ENCODE measurements at places on chromosomes 16 and 17. TPM values are rescaled to one million over a fixed set of nuclear protein-coding genes. Genes with fewer than 3 reads are reported as not detected.

- no peak for DNase-seq
Observed at GRCh38 chr17:44759086-44759915, 513 bp downstream of the ADAM11 start.

DNA sequence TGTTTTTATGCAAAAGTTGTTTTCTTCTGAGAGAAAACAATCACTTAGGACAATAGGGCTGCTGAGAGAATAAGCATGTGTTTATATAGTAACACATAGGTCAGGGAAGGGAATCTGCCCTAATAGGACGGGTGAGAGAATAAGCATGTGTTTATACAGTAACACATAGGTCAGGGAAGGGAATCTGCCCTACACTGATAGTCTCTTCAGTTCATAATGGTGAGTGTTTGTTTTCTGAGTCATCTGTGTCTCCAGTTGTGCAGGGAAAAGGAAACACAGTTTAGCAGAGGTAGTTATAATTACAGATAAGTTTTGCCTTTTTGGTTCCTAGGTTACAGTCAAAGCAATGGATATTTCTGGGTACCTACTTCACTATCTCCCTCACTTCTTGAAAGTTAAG lies 252.3 kb upstream of the CA10 start:
- no peak for DNase-seq

GRCh38 chr17:37160944-37161343 lies 212.2 kb downstream of the AATF start:
- no peak for DNase-seq

GRCh38 chr17:8829036-8829941 lies 30.1 kb upstream of the MFSD6L start:
- DNase-seq, result no peak

GRCh38 chr16:86429663-86430062 lies 80.7 kb upstream of the FOXF1 start:
- no peak for DNase-seq

GRCh38 chr16:14545346-14545884 lies 84.6 kb downstream of the PARN start:
- DNase-seq, result no peak

DNA sequence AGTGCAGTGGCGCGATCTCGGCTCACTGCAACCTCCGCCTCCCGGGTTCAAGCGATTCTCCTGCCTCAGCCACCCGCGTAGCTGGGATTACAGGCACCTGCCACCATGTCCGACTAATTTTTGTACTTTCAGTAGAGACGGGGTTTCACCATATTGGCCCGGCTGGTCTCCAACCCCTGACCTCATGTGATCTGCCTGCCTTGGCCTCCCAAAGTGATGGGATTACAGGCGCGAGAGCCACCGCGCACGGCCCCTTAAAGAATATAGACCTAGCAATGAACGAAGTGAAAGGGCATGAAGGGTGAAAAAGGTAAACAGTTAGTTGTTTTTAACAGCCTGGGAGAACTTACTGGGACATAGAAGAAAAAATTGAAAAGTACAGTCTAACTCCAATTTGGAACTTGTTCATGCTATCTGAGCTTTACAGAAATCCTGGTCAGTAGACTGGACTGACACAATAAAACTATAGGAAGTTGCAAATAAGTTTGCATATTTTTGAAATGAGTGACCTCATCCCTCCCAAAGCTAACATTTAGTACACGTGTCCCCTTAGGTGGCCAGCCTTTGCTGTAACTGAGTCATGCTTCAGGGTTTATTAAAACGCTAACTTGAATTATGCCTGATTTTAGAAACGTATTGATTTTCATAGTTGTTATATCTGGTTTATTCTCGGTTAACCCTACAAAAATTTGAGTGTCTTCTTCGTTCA lies 1.8 kb downstream of the COG1 start:
- DNase-seq, result no peak

GRCh38 chr16:4692460-4693295 lies 684 bp upstream of the NUDT16L1 start:
- no peak for DNase-seq

GRCh38 chr16:50261707-50262235 lies 4.6 kb upstream of the ADCY7 start:
- DNase-seq, result no peak

- DNase-seq, result no peak
Observed at GRCh38 chr16:79286646-79287423, 313.7 kb downstream of the MAF start.

- no peak for DNase-seq
Observed at GRCh38 chr16:29738514-29738913, 7.3 kb downstream of the C16orf54 start.

GRCh38 chr16:4365014-4365406 lies 6.6 kb upstream of the VASN start:
- DNase-seq, result no peak

GRCh38 chr16:82006036-82006435 lies 5.2 kb downstream of the SDR42E1 start:
- no peak for DNase-seq

- no peak for DNase-seq
Observed at GRCh38 chr17:28992625-28993600, 12.9 kb downstream of the SEZ6 start.

ESRP2 gene
- polyA plus RNA-seq, result 33.5 TPM

PLK1 gene
- polyA plus RNA-seq, result 38.8 TPM

CDRT4 gene
- 12.7 TPM for polyA plus RNA-seq

SMYD4 gene
- 22.3 TPM for polyA plus RNA-seq

GRIN2C gene
- 0.18 TPM for polyA plus RNA-seq

MAPT gene
- 7.1 TPM for polyA plus RNA-seq

ITGA2B gene
- polyA plus RNA-seq, result 4.4 TPM

Data from left kidney (tissue), 8 donors.